ENCODE measurements at places on chromosomes 6 and 20. TPM values are rescaled to one million over a fixed set of nuclear protein-coding genes. Genes with fewer than 3 reads are reported as not detected.

- no peak for DNase-seq
These were observed 45.7 kb downstream of the SLC35A1 start for GRCh38 chr6:87518453-87518852.

DNA sequence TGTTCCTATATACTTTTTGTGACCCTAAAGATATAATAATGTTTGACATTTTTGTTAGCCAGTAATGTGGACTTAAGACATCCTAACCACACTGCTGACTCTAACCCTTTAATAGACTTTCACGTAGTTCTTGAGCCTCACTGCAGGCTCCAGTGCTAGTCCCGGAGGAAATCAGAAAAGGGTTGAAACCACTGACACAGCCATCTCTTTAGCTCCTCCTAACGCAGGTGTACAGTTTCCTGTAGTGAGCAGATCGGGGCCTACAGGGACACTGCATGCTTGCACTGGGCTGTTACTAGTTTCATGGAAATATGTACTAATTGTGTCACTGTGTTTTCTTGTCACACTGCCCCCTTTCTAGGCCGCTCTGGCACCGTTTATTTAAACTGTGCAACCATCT is 512 bp upstream of the HDGFL1 start:
- no peak for DNase-seq

DNA sequence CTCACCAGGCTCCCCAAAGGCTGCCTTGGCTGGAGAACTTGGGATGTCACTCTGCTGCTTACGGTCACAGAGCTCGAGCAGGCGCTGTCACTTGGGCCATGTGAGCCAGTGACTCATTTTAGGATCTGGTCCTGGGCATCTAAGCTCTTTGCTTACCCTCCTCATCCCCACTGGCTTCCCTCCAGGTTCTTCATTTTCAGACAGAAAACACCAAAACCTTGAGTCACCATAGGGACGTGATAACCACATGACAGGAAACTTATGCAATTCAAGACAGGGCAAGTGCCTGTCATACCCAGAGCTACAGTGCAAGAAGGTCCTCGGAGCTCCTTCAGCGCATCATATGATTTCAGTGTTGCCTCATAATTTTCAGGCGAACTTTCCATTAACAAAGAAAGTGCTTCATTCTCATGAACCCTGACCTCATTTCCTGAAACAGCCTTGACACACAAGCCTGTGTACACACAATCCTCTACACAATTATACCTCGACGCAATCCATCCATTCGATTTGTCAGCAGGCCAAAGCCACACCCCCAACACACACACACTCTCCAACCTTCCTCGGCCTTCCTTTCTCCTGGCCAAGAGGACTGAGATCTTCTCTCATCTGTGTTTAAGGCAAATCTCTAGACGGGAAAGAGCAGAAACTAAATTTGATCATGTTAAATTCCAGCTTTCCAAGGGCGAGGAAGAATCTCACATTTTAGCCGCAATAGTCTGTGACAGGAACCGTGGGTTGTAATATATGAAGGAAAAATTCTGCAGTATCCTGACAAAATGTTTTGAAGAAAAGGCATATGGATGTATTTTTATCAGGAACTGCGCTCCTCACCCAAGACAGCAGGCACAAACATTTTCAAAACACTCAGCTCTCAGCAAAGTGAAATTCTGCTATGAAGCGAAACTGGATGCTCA is 25.3 kb downstream of the TBC1D7 start:
- peak; percentile 51 for DNase-seq

The PRDM13 gene
- polyA plus RNA-seq = not detected

The SLC35D3 gene
- not detected for polyA plus RNA-seq

The RAB44 gene
- not detected for polyA plus RNA-seq

DNA sequence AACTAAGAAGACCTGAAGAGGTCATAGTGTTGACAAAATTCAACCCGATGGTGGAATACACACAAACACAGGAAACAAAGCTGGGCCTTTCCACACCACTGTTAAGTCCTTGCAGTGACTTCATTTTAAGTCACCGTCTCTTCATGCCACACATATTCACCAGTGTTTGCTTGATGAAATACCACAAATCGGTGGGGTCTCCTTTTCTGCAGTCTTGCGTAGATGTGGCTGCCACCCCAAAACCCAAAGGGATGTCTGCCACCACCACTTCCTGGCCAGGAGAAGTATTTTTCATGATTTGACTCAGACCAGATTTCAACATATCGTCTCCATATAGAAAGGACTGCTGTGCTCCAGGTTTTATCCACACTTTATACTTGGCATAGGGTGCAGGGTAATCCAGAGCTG is 11.0 kb upstream of the COL10A1 start:
- no peak for DNase-seq

DNA sequence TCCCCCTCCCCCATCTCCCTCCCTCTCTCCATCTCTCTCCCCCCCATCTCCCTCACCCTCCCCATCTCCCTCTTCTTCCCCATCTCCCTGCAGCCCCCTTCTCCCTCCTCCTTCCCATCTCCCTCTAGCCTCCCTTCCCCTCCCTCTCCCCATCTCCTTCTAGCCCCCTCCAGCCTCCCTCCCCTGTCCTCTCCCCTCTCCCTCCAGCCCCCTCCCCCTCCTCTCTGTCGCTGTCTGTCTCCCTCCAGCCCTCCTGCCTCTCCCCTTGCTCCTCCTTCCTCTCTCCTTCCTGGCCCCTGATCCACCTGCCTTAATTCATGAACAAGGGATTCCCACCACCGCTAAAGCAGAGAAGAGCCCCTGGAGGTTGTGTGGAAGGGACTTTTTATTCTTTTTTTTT is 26.9 kb upstream of the CHMP4B start:
- DNase-seq = no peak
